Pancreas (tissue), 10 donors: ENCODE measurements at places on chromosomes 3 and 15. TPM values are rescaled to one million over a fixed set of nuclear protein-coding genes. Genes with fewer than 3 reads are reported as not detected.
A peak's percentile ranks its signal among the peaks of the same experiment; 100 is the strongest.

DNA sequence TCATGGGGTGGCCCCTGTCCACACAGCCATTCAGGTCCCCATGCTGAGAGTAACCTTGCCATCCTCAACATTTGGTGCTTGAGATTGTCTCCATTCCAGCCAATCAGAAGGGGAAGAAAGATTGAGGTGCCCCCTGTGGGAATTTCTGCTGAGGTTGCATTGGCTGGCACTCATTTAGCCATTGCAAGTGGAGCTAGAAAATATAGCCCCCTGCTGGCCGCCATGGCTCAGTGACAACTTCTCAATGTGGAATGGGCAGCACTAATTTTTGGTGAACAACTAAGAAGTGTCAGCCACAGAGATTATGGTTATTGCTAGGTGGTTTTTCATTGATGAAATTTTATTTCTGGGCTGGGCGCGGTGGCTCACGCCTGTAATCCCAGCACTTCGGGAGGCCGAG is 22.0 kb downstream of the COL6A6 start:
- H3K27ac ChIP-seq, result no peak overlapping the region
- H3K4me1 ChIP-seq, result no peaks in the 10 kb centered on the region
- H3K36me3 ChIP-seq, result no peaks in the 10 kb centered on the region
- H3K4me3 ChIP-seq, result no peak overlapping the region

DNA sequence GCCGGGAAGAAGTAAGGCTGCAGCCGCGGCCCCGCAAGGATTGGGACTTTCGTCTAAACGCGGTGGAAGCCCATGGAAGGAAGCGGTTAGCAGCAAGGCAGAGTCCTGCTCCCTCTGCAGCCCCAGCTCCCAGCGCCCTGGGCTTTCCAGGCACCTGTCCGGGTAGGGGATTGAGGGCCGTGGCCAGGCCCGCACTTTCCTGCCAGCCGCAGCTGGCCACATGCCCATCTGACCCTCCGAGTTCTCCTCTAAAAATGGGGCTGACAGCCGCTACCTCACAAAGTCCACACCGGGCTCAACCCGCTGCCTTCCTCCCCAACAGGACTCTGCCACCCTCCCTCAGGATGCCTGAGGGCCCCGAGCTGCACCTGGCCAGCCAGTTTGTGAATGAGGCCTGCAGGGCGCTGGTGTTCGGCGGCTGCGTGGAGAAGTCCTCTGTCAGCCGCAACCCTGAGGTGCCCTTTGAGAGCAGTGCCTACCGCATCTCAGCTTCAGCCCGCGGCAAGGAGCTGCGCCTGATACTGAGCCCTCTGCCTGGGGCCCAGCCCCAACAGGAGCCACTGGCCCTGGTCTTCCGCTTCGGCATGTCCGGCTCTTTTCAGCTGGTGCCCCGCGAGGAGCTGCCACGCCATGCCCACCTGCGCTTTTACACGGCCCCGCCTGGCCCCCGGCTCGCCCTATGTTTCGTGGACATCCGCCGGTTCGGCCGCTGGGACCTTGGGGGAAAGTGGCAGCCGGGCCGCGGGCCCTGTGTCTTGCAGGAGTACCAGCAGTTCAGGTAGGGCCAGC is 1.9 kb downstream of the NEIL1 start:
- DNase-seq, result no peak
- H3K4me3 ChIP-seq, result peak overlapping the region; percentile 99
- no peaks in the 10 kb centered on the region for H3K27me3 ChIP-seq
- no peaks in the 10 kb centered on the region for H3K4me1 ChIP-seq
- peak overlapping the region; percentile 66 for H3K27ac ChIP-seq
- H3K36me3 ChIP-seq, result no peaks in the 10 kb centered on the region

DNA sequence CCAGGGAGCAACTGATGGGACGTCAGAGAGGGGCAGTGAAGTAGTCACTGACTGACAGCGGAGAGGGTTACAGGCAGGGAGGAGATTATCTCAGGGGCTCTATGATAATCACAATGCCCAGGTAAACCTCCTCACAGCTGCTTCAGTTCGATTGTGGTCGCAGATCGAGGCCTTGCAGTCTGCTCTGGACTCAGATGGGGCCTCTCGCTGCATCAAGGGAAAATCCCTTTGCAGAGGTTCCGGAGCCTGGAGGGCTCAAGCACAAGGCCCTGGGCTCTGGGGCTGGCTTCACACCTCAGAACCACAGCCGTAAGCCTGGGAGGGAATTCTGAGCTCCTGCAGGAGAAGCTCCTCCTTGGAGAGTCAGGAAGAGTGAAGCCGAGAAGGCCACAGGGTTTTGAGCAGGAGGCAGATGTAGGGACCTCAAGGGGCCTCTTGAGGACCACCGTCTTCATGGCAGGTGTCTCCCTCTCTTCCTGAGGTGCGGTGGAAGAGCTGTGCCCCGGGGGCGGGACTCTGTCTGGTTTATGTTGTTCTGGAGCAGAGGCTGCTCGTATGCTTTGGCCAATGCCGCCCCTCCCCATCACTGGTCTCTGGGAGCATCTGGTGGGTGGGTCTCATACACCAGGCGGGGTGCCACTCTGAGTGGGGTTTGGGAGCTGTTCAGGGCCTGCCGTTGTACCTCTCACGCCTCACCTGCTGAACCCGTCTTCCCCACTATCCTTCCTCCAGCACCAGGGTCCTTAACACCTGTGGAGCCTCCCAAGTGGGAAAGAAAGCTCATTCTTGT is 19.5 kb upstream of the SNRPA1 start:
- DNase-seq, result no peak
- H3K36me3 ChIP-seq, result no peaks in the 10 kb centered on the region
- no peak overlapping the region for H3K4me3 ChIP-seq
- H3K4me1 ChIP-seq, result no peaks in the 10 kb centered on the region
- H3K27me3 ChIP-seq, result no peaks in the 10 kb centered on the region

DNA sequence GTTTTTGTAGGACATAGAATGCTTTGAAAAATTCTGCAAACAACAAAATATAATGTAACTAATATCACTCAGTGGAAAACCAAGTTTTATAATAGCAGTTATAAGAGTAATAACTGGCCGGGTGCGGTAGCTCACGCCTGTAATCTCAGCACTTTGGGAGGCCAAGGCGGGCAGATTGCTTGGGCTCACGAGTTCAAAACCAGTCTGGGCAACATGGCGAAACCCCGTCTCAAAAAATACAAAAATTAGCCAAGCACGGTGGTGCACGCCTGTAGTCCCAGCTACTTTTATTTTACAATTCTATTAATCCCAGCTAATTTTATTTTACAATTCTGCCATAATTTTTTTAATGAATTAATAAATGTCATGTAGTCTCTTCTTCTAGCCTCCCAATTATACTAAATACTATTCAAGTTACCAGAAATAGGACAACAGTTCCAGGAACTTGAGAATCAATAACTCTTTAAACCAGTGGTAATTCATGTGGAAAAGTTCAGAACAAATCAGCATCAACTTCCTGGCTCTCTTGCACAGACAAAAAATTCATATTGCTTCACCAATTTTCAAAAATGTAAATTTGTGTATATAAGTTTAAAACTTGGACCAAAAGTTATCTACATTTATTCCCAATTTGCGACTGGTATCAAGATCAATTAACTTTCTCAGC is 2.2 kb downstream of the DENND4A start:
- H3K4me1 ChIP-seq, result peaks cover 33% of the 10 kb centered on the region
- H3K27me3 ChIP-seq, result no peaks in the 10 kb centered on the region
- DNase-seq, result no peak
- H3K4me3 ChIP-seq, result no peak overlapping the region
- H3K36me3 ChIP-seq, result no peaks in the 10 kb centered on the region
- H3K27ac ChIP-seq, result peak overlapping the region; percentile 99

DNA sequence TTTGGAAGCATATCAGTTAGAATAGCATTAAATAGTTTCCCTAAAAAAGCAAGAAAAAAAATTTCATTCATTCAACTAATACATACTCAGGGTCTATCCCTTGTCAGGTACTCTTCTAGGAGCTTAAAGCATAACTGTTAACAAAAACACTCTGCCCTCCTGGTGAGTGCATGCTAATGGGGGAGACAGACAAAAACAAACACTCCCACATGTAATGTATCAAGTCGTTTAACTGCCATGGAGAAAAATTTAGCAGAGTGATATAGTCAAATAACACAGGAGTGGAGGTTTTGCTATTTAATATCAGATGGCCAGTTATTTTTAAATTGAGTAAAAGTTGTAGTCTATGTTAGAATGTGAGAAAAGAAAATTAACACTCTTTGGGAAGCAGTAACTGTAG is 254.5 kb upstream of the RARB start:
- H3K27me3 ChIP-seq, result no peaks in the 10 kb centered on the region
- H3K36me3 ChIP-seq, result no peaks in the 10 kb centered on the region
- no peak overlapping the region for H3K4me3 ChIP-seq
- no peak for DNase-seq
- H3K27ac ChIP-seq, result no peak overlapping the region

- H3K27me3 ChIP-seq, result no peaks in the 10 kb centered on the region
- H3K4me3 ChIP-seq, result no peak overlapping the region
- peak overlapping the region; percentile 74 for H3K27ac ChIP-seq
- peaks cover 15% of the 10 kb centered on the region for H3K4me1 ChIP-seq
- DNase-seq, result peak; percentile 79
Observed at GRCh38 chr15:77496715-77497109, 76.0 kb downstream of the HMG20A start.

DNA sequence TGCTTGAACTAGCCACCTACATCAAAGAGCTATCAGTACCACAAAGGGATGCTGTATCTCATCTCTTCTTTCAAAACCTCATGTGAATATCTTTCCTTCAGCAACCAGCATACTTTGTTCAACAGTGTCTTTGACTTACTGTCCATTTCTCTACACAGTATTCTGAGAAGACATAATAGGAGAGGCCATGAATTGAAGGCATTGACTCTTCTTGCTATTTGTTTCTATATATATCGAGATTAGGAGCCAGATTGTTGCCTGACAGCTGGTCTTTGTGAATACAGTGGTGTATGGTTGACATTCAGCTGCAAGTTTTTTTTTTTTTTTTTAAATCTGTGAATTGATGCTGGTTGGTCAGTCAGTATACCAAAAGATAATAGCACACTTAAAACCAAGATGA is 12.1 kb upstream of the CSRNP1 start:
- H3K27ac ChIP-seq, result no peak overlapping the region
- DNase-seq, result no peak
- H3K4me3 ChIP-seq, result no peak overlapping the region

- DNase-seq, result no peak
- H3K27ac ChIP-seq, result no peak overlapping the region
- H3K4me3 ChIP-seq, result no peak overlapping the region
- H3K36me3 ChIP-seq, result no peaks in the 10 kb centered on the region
- H3K27me3 ChIP-seq, result no peaks in the 10 kb centered on the region
- H3K4me1 ChIP-seq, result no peaks in the 10 kb centered on the region
Observed at GRCh38 chr3:62199126-62199525, 174.2 kb downstream of the FEZF2 start.

DNA sequence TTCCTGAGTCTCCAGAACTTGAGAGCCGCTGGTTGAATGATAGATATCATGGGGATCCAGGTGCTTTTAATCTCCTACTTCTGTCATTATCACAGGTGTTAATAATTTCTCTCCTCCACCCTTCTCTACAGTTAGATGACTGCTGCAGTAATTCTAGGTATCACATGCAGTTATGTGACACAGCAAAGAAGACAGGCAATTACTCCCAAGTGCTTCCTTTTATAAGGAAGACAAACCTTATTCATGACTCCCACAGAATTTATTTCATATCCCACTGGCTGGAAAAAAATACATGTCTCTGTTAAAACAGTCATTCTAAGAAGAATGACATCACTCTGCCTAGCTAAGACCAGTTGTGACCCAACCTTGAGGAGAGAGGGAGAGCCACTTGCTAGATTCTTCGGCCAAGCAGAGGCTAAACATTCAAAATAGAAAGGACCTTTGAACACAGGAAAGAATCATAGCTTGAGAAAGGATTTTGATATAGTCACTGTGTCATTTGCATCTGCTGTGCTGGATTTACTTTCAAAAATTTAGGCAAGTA is 500.6 kb downstream of the SI start:
- H3K36me3 ChIP-seq, result no peaks in the 10 kb centered on the region
- H3K4me3 ChIP-seq, result no peak overlapping the region
- no peak for DNase-seq
- no peaks in the 10 kb centered on the region for H3K4me1 ChIP-seq

GRCh38 chr3:195249858-195250464 is 21.0 kb downstream of the XXYLT1 start:
- no peak overlapping the region for H3K4me3 ChIP-seq
- no peaks in the 10 kb centered on the region for H3K4me1 ChIP-seq
- H3K36me3 ChIP-seq, result no peaks in the 10 kb centered on the region
- no peak overlapping the region for H3K27ac ChIP-seq

DNA sequence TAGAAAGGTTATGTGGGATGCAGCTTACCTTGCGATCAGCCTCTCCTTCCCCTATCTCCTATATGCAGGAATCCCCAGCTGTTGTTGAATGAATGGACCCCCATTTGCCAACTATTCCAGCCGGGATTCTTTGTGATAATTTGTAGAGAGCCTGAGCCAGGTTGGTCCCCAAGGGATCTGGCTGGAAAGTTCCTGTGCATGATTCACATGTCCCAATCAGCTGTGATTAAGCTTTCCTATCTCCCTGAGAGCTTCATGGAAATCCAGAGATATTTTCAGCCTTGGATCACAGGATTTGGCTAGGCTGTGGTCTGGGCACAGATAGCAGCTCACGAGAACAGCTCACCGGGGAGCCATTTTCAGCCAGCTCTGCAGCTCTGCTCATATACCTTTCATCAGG is 76.7 kb downstream of the ARNT2 start:
- H3K4me1 ChIP-seq, result no peaks in the 10 kb centered on the region
- H3K4me3 ChIP-seq, result no peak overlapping the region
- no peak overlapping the region for H3K27ac ChIP-seq
- DNase-seq, result no peak
- H3K27me3 ChIP-seq, result no peaks in the 10 kb centered on the region
- H3K36me3 ChIP-seq, result no peaks in the 10 kb centered on the region

- no peaks in the 10 kb centered on the region for H3K27me3 ChIP-seq
- no peaks in the 10 kb centered on the region for H3K36me3 ChIP-seq
- DNase-seq, result no peak
- H3K4me1 ChIP-seq, result no peaks in the 10 kb centered on the region
Observed at GRCh38 chr15:30872341-30872748, 31.4 kb upstream of the FAN1 start.

DNA sequence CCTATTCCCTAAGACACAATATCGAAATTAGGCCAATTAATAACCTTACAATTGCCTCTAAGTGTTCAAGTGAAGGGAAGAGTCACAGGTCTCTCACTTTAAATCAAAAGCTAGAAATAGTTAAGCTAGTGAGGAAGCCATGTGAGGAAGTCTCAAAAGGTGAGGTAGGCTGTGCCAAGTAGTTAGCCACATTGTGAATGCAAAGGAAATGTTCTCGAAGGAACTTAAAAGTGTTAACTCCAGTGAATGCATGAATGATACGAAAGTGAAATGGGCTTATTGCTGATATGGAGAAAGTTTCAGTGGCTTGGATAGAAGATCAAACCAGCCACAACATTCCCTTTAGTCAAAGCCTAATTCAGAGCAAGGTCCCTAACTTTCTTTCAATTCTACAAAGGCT is 59.1 kb downstream of the KLF13 start:
- DNase-seq, result no peak
- H3K27ac ChIP-seq, result no peak overlapping the region
- no peaks in the 10 kb centered on the region for H3K27me3 ChIP-seq
- H3K4me3 ChIP-seq, result no peak overlapping the region
- no peaks in the 10 kb centered on the region for H3K36me3 ChIP-seq
- H3K4me1 ChIP-seq, result peaks cover 19% of the 10 kb centered on the region

PLA2G4D gene
- polyA plus RNA-seq, result 0.04 TPM

ZCWPW2 gene
- polyA plus RNA-seq, result 0.84 TPM

ISG20 gene
- 8.4 TPM for polyA plus RNA-seq

TAGLN3 gene
- polyA plus RNA-seq, result 14.2 TPM

HIGD2B gene
- not detected for polyA plus RNA-seq

TGM5 gene
- not detected for polyA plus RNA-seq

RPS17 gene
- 2,243 TPM for polyA plus RNA-seq

CHRNA7 gene
- polyA plus RNA-seq, result 1.1 TPM

DNASE1L3 gene
- 0.38 TPM for polyA plus RNA-seq
